OCI-LY7 (cell line): ENCODE measurements at places on chromosomes 2 and 18.

DNA sequence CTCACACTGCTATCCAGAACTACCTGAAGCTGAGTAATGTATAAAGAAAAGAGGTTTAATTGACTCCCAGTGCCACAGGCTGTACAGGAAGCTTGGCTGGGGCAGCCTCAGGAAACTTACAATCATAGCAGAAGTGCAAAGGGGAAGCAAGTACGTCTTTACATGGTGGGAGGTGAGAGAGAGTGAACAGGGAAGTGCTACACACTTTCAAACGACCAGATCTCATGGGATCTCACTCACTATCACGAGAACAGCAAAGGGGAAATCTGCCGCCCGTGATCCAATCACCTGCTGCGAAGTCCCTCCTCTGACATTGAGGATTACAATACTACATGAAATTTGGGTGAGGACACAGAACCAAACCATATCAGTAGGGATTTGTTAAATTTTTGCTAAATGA is 150.4 kb upstream of the NXPH2 start:
- DNase-seq: no peak

GRCh38 chr2:137870682-137871081 is 93.6 kb upstream of the HNMT start:
- DNase-seq: no peak

DNA sequence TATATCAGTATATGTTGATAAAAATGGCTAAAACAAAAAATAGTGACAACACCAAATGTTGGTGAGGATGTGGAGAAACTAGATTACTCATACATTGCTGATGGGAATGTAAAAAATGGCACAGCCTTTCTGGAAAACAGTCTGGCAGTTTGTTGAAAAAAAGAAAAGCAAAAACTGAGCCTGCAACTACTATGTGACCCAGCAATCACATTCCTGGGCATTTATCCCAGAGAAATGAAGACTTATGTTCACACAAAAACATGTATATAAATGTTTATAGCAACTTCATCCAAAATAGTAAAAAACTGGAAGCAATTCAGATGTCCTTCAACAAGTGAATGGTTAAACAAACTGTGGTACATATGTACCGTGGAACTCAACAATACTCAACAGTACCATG is 7.5 kb upstream of the KDSR start:
- no peak for DNase-seq

DNA sequence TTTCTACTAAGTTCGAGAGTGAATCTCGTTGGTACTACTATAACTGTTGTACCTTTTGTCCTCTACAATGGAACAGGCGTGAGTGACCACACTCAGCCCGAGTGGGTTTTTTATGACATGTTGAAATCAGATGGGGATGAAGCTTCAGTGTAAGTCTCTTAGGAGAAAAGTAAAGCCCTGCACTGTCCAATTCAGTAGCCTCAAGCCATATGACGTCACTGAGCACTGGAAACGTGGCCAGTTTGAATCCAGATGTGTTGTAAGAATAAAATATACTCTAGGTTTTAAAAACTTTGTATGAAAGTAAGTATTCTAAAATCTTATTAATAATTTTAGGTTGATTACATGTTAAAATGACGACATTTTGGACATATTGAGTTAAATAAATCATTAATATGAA is 101.7 kb upstream of the SP3 start:
- no peak for DNase-seq

DNA sequence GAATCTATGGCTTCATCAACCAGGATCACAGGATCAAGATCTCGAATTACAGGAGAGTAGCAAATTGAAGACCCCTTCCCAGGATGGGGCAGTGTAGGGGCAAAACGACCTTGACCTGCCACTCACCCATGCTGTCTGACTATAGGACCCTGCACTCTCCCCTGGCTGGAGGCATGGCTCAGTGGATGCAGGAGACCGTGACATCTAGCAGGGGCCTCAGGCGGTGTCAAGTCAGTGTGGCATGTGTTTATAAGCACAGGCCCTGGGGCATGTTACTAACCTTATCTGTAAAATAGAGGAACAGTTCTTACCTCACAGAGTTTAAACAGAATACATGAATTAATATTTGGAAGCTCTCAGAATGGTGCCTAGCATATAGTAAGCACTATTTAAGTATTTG is 3.5 kb downstream of the HAAO start:
- DNase-seq: no peak

GRCh38 chr18:809985-810642 is 1.9 kb downstream of the YES1 start:
- no peak for DNase-seq

DNA sequence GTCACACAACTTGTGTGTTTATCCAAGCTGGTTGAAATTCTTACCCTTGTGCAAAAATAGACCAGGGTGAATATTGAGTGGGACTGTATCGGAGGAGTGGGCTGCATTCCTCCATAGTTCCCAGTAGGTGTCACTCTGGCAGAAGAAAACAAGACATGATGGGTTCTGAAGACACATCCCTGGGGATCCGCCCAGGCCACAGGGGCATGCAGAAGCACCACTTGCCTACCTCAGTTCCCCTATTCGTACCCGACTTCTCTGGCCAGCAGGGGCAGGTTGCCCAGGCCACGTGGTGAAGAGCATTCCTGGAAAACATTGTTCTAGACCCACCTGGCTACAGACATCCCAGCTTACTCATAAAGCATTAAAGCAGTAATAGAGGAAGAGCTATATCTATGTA is 168.2 kb downstream of the FAM210A start:
- peak; percentile 84 for DNase-seq

- no peak for DNase-seq
Observed at GRCh38 chr2:54483426-54483825, 27.3 kb downstream of the SPTBN1 start.

DNA sequence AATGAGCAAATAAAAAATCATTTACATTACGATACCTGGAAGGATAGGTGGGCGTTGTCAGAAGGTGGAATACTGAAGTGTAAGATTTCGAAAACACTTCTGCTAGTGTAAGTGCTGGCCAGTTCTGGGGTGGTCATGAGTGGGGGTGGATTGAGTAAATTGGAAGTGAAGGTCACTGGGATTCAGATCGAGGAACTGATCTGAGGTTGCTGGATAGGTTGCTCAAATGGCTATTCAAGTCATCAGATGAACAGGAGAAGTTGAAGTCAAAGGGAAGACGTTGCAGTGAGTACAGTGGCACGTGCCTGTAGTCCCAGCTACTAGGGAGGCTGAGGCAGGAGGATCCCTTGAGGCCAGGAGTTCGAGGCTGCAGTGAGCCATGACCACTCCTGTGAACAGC is 95.7 kb downstream of the MALT1 start:
- no peak for DNase-seq

DNA sequence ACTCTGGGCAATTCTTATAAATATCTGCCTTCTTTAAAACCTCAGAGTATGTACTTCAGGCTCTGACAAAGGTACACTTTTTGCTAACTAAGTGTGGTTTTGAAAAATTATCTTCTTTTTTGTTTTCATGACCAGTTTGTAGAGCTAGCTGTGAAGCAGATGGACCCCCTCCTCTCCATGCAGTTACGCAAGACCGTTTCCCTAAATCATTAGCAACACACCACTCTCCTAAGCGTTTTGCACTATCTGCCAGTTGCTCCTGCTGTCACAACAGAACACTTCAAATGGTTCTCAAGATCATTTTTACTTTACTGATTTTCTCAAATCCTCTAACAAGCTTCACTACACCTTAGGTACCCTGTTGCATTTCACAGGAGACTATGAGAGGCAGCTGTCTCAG is 53.3 kb downstream of the GULP1 start:
- DNase-seq: no peak

- DNase-seq: no peak
Observed at GRCh38 chr18:40738321-40738880, 1216.6 kb upstream of the PIK3C3 start.

DNA sequence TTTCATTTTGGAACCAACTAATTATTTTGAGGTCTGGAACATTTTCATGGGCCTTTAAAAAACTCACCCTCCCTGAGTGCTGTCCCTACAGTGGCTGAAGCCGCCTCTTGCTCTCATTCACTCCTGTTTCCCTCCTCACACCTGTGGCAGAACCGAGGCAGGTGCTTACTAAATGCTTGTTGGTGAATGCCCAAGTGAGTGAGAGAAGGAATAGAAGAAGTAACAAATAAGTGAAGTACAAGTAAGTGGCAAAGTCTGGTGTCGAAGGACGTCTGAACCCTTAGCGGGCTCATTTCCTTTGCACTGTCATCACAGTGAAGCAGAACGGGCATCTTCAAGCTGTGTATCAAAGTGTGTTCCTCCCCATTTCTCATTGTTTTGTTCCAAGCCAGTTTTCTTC is 135.2 kb downstream of the RHBDD1 start:
- DNase-seq: peak; percentile 77

DNA sequence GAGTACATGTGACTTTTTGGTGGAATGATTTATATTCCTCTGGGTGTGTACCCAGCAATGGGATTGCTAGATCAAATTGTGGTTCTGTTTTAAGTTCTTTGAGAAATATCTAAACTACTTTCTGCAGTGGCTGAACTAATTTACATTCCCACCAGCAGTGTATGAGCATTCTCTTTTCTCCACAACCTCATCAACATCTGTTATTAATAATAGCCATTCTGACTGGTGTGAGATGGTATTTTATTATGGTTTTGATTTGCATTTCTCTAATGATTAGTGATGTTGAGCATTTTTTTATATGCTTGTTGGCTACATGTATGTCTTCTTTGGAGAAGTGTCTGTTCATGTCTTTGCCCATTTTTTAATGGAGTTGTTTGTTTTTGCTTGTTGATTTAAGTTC is 267.4 kb upstream of the NT5C1B start:
- DNase-seq: no peak

DNA sequence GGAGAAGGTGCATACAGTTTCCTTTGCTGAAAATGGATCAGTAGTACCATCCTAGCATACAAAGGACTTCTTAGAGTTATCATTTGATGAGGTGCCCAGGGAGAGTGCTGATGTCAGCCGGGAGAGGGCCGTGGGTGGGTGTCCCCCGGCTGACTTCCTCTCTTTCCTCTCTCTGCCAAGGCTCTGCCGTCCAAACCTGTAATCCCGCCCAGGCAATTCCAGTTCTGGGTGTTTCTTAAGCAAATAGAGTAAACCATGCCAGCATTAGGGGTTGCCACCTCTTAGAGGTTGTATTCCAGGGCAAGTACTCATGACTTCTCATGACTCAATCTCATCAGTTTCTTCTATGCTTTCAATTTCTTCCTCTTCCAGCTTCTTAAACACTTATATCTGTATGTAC is 117.2 kb downstream of the GATA6 start:
- no peak for DNase-seq

DNA sequence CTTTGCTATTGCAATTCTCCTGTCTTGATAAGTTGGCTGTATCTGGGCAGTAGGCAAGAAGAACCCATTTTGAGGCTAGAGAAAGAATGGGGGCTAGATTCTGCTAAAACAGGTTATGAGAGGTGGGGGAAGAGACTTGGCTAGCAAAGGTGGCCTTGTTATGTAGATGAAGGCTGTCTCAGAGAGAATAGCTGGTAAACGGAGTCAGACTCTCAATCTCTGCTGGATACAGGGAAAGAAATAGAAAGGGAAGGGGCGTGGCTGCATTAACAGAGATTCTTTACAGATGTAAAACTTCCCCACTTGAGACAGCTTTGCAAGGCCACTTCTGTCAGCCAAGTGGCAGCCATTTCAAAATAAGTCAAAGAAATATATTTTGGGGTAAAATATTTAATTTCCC is 38.1 kb upstream of the ARHGAP25 start:
- DNase-seq: no peak

GRCh38 chr2:221025398-221025797 is 546.7 kb downstream of the EPHA4 start:
- peak; percentile 21 for DNase-seq

- no peak for DNase-seq
Observed at GRCh38 chr2:112108178-112108832, 29.9 kb upstream of the FBLN7 start.

- no peak for DNase-seq
Observed at GRCh38 chr2:187266645-187267044, 181.4 kb downstream of the CALCRL start.

GRCh38 chr2:213766062-213766461 is 481.8 kb downstream of the SPAG16 start:
- DNase-seq: no peak

DNA sequence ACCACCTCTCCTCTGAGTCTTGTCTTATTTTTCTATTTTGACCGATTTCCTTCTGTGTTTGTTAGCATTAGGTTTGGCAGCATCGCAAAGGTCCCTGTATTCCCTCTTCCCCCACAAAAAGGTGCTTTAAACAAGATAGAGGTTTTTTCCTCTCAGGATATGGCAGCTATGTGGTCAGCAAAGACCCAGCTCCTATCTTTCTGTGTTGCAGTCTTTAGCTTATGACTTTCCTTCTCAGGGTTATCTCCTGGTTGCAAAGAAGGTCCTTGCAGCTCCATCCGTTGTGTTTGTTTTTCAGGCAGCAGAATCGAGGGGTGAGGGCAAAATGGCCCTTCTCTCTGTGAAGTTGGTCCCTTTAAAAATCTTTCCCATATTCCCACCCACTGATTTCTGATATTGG is 38.4 kb downstream of the GALNT1 start:
- no peak for DNase-seq

DNA sequence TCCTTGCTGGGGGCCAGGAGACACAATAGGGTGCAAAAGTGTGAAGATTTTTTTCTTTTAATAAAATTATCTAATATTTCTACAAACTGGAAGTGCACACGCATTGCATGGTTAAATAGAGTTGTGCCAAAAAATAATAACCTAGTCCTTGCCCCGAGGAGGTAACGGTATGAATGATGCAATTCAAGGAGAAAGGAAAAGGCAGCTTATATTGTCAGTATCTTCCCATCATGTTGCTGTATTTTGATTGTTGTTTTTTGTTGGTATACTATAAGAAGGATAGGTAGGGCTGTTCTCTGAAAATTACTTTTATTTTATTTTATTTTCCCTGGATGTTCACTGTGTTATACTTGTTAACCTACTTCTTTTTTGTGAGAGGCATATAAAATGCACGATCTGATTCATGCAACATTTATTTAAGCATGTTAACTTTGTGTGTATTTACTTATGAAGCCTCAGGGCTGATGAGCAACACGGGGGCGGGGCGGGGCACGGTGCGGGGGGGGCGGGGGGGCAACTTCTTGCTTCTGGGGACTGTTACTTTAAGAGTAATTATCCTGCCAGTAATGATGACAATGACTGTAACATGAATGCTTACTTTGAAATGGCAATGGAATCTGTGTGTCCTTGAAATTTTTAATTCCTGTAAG is 118.6 kb downstream of the AQP4 start:
- DNase-seq: no peak

GRCh38 chr2:58313926-58314325 is 72.8 kb upstream of the FANCL start:
- DNase-seq: no peak

- no peak for DNase-seq
Observed at GRCh38 chr2:120472891-120473309, 127.0 kb downstream of the INHBB start.
